ENCODE measurements at places on chromosomes 2 and 18.

DNA sequence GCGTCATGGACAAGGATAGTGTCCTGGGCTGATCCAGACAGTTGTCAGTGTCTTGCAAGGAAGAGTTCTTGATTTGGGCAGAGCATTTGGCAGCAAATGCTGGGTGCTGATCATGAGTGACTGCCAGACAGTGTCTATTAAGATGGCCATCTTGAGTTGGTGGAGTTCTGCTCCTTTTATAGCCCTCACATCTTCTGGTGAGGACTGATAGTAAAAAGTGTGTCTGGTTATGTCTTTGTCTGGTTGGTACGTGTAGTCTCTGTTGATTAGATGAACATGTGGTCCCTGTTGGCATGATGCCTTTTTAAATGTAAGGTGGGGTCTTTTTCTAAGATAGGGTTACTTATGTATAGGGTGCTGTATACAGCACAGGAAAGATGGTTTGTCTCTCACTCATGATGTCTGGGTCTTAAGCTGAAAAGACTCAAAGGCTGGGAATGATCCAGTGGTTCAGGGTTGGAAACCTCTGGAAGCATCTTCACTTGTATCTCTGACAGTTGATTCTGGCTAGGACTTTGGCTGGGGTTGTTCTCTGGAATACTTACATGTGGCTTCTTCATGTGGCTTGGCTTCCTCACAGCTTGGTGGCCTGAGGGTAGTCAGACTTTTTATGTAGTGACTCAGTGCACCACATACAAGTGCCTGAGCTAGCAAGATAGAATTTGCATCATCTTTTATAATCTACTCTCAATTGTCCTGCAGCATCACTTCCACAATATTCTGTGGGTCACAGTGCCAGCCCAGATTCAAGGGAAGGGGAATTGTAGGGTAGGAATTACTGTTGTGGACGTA, 11.8 kb downstream of the MTX2 start:
- DNase-seq, result no peak

GRCh38 chr18:48985161-48985560, 34.4 kb upstream of the SMAD7 start:
- no peak for DNase-seq

- DNase-seq, result no peak
These were observed 34.0 kb upstream of the MALL start for GRCh38 chr2:110149330-110150220.

GRCh38 chr2:109144271-109144670, 15.3 kb downstream of the SH3RF3 start:
- DNase-seq, result no peak

DNA sequence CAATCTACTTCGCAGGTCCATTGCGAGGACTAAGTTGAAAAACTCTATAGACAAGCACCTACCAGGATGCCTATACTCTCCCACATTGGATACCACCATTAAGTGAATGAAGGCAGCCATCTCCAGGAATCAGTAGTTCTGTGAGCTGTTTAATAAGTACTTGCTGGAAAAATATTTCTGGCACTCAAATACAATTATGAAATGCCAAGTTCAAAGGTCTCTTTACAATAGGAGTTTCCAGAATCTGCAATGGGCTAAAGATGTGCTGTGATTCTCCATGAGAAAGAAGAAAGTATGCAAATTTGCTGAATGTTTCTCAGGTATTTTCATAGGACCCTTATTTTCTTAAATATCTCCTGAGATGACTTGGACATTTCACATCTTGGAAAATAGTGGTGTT, 103.0 kb downstream of the AP1S3 start:
- no peak for DNase-seq

DNA sequence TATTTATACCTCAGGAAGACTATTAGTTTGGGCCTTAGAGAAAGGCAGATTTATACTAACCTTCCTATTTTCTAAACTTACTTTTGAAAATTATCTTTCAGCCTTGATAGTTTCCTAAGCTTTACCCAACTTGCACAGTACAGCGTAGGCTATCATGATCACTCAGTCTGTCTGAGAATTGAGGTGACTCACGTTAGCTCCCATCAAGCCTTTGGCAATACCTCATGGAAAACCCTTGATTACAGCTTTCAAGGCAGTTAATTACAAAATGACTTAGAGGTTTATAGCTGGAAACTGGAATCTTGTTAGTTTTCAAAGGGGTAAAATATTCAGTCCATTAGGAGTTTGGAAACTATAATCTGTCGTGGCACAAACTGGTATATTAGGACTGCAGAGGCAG, 26.4 kb upstream of the ARMC9 start:
- DNase-seq, result no peak

- no peak for DNase-seq
These were observed 151.2 kb downstream of the CAPN13 start for GRCh38 chr2:30656079-30656478.

- DNase-seq, result no peak
These were observed 70.0 kb downstream of the ACSL3 start for GRCh38 chr2:222930862-222931261.

DNA sequence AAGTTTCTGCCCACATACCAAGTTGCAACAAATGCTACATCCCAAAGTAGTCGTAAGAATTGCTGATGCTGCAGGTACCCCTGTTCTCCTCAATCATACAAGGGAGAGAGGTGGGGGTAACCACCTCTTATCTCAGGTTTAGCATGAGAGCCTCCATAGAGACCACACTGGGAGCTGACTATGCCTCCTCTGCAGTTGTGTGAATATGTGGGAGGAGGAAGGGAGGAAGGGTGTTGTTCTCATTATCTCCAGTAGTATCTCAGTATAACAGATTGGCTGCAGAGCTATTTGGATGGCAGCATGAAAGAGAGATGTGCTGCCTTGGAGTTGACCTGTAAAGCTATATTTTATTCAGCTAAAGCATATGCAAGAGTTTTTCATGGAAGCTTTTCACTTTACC, 690.7 kb downstream of the KCNJ3 start:
- DNase-seq, result no peak

DNA sequence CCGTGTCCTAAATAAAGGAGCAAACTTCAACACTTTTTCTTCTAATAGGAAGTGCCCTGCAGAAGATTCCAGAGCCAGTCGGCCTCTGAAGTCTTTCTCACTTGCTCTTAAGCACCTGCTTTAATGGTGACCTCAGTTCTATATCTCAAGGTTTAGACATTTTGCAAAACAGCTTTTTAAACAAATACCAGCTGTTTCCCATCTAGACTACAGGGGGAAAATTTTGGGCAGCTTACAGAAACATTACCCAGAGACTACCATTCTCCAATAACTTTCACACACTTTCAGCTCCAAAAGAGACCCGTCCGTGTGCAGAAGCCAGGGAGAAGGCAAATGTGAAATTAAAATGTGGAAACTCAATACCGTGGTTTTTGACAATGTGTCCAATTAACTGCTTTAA, 285.3 kb upstream of the CCDC68 start:
- DNase-seq, result no peak

GRCh38 chr18:58781627-58782194, 83.0 kb upstream of the ZNF532 start:
- peak; percentile 50 for DNase-seq

DNA sequence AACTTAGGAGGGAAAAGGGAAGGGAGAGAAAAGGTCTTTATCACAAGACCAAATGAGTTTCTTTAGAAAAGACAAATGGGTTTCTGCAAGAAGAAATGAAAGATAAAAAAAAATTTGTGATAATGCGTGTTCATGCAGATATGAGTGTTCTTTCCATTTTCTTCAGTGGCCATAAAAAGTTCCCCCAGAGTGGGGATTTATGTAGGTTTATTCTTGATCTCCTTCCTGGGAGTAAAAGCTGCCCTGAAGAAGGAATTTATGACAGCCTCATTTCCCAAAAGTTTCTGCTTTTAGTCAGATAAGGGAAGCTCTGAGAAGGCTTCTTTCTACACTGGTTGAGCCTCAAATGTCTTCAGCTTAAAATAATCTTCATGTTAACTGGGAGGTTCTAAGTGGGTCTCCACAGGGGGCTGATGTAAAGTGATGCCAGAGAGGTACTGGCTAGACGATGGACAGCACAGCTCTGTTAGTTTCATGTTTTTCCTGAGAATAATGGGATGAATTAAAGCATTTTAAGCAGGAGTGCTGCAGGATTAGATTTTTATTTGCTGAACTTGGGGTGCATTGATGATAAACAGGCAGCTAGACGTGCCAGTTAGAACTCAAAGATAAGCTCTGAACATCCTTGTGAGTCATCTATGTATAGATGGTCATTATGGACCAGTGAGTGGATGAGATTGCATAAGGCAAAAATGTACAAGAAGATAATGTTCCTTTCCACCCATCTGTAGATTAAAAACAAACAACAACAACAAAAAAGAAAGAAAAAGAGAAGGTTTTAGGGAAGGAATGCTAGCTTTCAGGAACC, 99.4 kb upstream of the MSH2 start:
- DNase-seq, result no peak

- DNase-seq, result no peak
These were observed 100.5 kb downstream of the TEX51 start for GRCh38 chr2:126999106-126999756.

DNA sequence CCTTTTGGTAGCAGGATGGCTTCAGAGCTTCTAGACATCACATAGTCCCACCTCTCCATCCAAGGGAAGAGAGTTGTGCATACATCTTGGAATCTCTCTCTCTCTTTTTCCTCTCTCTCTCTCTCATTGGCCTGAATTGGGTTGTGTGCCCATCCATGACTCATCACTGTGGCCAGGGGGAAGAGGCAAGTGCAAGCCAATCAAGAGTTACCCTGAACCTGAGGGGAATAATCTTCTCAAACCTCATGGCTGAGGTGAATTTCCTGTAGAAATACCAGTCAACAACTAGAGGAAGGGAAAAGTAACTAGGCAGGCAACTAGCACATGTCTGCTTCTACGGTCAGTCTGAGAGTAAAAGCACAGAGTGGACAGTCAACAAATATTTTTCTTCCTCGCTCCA, 7.3 kb upstream of the CHN1 start:
- DNase-seq, result no peak

DNA sequence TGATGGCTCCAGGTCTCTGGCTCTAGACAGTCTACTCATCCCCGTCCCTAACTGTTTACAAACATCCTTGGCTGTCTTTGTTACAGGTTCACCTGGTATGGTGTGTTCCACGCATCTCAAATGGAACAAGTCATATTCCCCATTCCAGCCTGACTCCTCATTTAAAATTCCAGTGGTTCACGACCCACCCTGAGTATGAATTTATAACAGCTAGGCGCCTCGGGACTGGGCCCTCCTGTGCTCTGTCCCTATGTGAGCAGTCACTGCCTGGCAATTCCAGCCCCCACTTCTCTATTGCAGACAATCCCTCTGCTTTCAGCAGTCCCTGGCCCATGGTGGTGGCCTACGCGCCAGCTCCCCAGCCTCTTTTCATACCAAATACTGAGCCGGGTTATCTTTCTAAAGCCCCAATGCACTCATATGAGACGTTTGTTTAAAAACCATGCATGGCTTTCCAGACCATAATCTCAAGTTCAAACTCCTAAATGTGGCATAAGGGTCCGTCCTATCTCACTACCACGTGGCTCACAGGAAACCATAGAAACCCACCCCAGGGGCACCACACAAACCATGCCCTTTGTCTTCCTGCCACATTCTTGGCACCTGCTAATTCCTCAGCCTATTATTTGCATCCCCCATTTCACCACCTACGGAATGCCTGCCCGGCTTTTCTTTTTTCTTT, 1.6 kb downstream of the SERPINB8 start:
- DNase-seq, result no peak

DNA sequence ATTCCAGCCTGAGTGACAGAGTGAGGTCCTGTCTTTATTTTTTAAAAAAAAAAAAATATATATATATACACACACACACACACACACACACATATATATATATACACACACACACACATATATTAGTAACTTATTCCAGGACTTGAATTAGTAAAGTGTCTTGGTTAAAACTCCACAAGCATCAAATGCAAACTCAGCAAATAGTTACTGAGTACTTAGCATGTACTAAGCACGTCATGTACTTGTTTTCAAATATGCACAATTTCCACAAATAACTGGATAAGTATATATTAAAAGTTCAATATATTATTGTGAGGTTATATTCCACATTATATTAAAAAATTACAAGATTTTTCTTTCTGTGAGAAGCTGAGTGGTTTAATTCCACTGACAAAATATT, 304.7 kb downstream of the ZEB2 start:
- DNase-seq, result no peak

- DNase-seq, result no peak
These were observed 123.4 kb upstream of the EPC2 start for GRCh38 chr2:148521181-148521580.

DNA sequence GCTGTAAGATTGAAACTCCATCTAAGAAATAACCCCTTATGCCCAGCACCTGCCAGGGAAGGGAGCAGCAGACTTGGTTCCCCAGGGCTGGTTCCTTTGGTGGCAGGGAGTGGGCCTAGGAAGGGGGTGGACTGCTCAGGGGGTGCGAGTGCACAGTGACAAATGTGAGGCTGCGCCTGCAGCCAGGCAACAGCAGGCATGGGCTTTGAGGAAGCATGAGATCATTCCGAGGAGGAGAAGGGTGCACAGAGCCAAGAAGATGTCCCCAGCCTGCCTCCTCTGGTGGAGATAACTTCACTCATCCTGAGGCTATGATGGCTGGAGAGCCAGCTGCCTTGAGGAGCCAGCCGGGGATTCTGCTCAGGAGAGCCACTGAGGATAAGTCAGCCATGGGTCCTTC, 158.0 kb downstream of the CAPN13 start:
- DNase-seq, result no peak

DNA sequence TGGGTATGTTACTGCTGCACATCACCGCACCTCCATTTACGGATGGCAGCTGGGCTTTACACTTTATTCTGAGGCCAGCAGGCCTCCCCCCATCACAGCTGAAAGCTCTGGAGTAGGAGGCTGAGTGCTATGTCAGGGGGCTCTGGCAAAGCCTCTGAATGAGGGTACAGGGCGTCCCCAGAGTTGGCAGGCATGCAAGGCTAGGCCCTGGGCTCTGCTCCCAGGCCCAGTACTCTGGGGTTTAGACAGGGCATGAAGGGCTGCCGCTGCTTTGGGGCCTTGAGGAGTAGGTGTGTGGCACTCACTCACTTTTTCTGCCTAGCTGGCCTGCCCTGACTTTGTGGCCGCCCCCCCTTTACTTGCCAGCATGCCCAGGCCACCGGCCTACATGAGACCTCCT, 90.8 kb downstream of the WDSUB1 start:
- DNase-seq, result no peak

- no peak for DNase-seq
These were observed 91.0 kb downstream of the TMEM17 start for GRCh38 chr2:62415019-62415431.

- no peak for DNase-seq
These were observed 10.0 kb downstream of the LRATD1 start for GRCh38 chr2:14642499-14642898.

GRCh38 chr2:127012868-127013267, 94.1 kb downstream of the BIN1 start:
- no peak for DNase-seq

- DNase-seq, result no peak
These were observed 21.5 kb upstream of the DSG3 start for GRCh38 chr18:31426021-31426420.

DNA sequence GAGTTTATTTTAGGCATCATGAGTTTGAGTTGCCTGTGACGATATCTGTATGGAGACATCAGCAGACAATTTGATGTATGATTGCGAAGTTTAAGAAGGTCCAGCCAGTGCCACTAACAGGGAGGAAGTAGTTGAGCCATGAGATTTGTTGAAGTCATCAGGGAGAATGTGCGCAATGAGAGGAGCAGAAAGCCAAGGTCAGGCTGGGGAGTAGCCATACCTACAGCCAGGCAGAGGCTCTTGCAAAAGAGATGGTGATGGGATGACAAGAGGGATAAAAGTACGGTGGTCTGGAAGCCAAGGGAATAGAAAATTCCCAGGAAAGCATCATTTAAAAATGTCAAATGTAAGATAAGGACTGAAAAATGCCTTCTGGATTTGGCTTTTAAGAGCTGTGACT, 51.2 kb downstream of the LIMS1 start:
- no peak for DNase-seq

Measured in GM12892 (cell line).